Neural crest cell (in vitro differentiated cells): ENCODE measurements at places on chromosomes 5 and 9. TPM values are rescaled to one million over a fixed set of nuclear protein-coding genes. Genes with fewer than 3 reads are reported as not detected.

Gene CCDC69
- total RNA-seq: 1.7 and 1.8 TPM in 2 replicates

Gene ACOT12
- total RNA-seq: not detected in 2 replicates

Gene PCDHGB5
- total RNA-seq: 0.91 and 1.5 TPM in 2 replicates

Gene SPATA31D4
- not detected in 2 replicates for total RNA-seq

Gene MYO10
- 93.4 and 94.4 TPM in 2 replicates for total RNA-seq
